Left renal pelvis (tissue), 4 donors: ENCODE measurements at places on chromosomes 1 and 21.

- DNase-seq = no peak
These were observed 109.0 kb downstream of the UBE2U start for GRCh38 chr1:64312431-64312830.

GRCh38 chr21:36430841-36431240 is 45.6 kb downstream of the CHAF1B start:
- no peak for DNase-seq

DNA sequence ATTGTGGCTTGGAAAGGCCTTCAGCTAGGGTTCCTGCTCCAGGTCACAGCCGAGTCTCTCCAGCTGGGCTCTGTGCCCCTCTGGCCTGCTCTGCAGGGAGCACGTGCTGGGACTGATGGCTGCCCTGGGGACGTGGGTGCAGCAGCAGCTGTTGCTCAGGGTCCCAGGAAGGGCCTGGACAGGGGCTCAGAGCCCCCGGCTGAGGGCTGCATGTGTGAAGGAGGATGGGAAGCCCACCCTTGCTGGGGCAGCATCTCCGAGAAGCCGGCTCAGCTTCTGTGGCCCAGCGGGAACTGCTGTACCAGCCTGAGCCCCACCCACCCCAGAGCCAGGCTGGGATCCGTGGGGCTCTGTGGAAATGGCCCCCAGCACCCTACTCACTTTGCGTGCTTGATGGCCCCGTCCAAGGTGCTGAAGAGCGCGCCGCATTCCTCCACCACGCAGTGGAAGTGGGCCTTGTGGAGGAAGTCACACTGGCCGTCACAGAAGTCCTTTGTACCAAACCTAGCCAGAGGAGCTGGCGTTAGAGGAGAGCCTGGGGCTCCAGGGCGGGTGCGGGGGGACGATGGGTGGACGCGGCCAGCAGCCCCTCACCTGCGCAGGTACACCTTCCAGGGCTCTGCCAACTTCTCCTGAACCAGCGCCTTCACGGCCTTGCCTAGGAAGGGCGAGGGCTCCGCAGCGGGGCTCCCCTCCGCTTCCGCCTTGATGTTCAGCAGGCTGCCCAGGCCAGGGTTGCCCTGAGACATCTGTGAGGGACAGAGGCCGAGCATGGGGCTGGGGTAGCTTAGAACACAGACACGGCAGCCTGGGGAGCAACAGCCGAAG is 147.5 kb downstream of the CASZ1 start:
- DNase-seq = no peak

DNA sequence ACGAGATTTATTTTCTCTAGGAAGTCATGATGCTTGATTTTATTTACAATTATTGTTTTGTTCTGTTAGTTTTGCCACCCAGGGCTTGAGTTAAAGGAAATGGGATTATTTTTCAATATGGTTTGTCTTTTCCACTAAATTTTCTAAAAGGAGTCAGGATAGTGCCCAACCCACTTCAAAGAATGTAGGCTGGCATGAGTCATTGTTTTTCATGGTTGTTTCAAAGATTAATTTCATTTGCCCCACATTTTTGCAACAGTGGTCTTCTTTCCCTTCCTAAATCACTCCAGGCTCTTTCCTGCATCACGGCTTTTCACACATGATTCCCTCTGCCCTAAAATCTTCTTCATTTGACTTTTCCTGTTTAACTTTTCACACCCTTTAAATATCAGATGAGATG is 2.5 kb downstream of the SLAMF6 start:
- DNase-seq = no peak

GRCh38 chr1:218459878-218460711 is 115.0 kb downstream of the TGFB2 start:
- no peak for DNase-seq

GRCh38 chr1:22317231-22317919 is 134.3 kb upstream of the ZBTB40 start:
- DNase-seq = no peak

GRCh38 chr1:151945725-151946722 is 36.7 kb upstream of the THEM4 start:
- DNase-seq = no peak
